NCI-H1930 (cell line): ENCODE measurements at places on chromosomes 1 and 21.

GRCh38 chr21:44868707-44869106 lies 4.8 kb downstream of the PTTG1IP start:
- no peak for DNase-seq

GRCh38 chr1:37437087-37437486 lies 37.3 kb upstream of the ZC3H12A start:
- no peak for DNase-seq

- no peak for DNase-seq
Measured at GRCh38 chr1:9422321-9422720, 116.9 kb upstream of the SLC25A33 start.

DNA sequence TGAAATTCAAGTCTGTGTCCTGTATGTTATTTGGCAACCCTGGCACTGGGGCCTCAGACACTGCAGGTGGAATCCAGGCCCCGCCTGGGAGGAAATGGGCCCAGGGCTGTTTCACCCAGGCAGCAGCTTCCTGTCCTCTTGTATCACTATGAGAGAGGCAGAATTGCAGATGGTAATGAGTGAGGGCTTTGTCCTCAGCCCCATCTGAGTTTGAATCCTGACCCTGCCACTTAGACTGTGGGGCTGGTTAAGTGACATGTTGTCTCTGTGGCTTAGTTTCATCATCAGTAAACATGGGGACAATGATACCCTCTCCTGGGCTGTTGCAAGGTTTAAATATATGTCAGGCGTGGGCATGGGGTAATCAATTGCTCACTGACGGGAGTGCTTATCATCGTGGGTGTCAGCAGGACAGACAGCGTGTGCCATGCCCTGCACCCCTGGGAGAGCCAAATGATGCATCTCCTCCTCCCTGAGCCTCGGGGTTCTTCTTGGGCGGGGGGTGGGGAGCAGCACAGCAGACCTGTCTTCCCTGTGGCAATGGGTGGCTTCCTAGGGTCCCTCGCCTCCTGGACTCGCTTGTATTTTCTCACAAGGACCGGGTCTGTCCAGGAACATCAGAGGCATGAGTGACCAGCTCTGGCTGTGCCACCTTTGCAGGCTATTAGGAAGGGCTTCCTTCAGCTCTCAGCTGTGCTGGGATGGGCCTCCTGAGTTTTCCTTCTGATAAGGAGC lies 42.1 kb downstream of the ARHGEF10L start:
- no peak for DNase-seq

DNA sequence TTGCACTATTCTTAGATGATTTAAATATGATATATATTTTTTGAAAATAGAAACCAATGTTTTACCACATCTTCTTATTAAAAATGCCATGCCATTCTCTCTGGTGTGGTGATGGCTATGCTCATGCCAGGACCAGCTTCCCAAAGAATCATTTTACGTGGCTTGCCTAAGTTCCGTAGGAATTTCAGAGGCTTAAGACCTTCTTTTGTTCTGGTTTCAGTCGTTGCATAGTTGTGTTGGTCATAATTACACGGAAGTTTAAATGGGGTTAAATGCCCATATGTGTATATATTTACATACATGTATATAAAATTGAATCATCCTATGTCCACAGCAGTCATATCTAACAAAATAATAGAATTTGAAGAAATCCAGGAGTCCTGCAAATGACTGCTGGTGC lies 78.7 kb upstream of the PLPPR5 start:
- no peak for DNase-seq

GRCh38 chr1:204670152-204670927 lies 15.2 kb downstream of the LRRN2 start:
- no peak for DNase-seq

DNA sequence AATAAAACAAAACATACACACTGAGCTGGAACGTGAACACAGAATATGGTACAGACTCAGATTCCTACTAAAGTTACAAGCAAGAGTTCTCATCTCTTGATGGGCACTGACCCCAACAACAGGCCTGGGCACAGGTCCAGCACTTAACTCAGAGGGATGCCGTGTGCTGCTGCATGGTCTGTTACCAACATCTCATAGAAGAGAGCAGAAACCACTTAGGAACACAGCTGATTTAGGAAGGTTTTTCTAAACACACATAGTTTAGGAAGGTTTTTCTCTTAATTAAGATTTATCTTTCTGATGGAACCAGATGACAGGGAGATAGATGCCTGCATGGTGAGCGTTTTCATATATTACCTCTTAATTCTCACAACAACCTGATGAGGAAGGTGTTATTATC lies 1.5 kb downstream of the GCLM start:
- DNase-seq, result no peak

- DNase-seq, result no peak
Measured at GRCh38 chr1:231139659-231140654, 21.9 kb upstream of the TRIM67 start.

- no peak for DNase-seq
Measured at GRCh38 chr1:10528066-10529014, 53.6 kb downstream of the PEX14 start.

DNA sequence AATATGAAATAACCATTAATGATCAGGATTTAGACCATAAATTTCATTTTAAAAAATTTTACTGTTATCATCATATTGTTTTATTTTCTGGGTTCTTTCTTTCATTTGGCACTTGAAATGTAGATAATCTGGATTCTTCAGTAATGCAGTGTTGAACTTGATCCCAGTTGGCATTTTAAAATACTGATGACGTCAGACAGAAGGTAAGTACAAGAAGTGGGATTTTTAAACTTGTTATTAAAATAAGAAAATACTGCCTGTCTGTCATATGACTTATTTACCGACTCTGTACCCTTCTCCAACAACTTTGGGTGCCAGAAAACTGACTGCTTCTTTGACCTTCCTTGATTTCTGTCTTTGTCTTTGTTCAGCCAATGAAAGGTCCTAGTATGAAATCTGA lies 415.1 kb upstream of the NEGR1 start:
- no peak for DNase-seq

DNA sequence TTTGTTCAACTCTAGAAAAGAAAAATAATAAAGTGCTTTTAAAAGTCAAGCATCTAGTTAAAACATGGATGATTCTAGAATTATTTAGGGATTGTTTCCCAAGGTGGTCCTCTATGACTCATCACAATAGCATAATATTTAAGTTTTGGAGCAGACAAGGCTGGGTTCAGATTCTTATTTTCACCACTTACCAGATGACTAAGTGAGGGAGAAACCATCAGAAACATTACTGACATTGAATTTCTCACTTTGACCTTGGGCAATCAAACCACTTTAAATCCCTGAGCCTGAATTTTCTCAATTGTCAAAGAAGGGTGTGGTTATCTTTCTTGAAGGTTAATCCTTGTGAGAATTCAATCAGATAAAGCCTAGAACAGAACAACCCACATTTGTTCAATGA lies 102.5 kb upstream of the PTGFR start:
- DNase-seq, result no peak

GRCh38 chr1:185526344-185527307 lies 207.6 kb upstream of the HMCN1 start:
- DNase-seq, result no peak

DNA sequence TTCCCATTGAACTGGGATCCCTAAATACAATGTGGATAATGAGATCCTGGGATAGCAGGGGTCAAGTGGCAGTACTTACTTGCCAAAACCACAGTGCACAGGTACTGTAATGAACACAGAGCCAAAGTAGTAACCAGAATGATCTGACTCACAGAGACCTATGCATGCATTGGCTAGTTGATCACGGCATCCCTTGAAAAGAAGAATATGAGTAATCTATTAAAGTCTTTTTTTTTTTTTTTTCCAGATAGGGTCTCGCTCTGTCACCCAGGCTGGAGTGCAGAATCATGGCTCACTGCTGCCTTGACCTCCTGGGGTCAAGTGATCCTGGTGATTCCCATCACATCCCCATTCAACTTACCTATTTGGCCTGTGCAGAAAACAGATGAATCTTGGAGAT lies 29.4 kb upstream of the EIF4G3 start:
- DNase-seq, result no peak

GRCh38 chr1:221517961-221518360 lies 223.9 kb downstream of the DUSP10 start:
- no peak for DNase-seq

GRCh38 chr1:71364236-71364635 lies 283.4 kb upstream of the ZRANB2 start:
- DNase-seq, result no peak

DNA sequence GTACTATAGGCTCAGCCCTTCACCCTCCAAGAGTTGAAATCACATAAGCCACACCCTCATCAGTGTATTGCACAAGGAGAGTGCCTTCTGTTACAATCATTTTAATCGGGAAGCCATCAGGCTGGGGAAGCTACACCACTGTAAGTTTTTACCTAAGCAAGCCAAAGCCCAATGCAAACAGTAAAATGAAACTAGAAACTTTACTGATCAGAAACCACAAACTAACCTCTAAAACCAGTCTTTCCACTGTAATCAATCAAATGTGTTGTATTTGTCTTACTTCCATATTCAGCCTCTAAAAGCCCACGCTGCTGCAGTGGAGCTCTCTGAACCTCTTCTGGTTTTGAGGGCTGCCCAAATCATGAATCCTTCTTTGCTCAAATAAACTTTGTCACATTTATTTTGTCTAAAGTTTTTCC lies 26.2 kb downstream of the CAPN8 start:
- DNase-seq, result no peak

GRCh38 chr1:190633488-190633887 lies 155.8 kb upstream of the BRINP3 start:
- DNase-seq, result no peak

GRCh38 chr1:199843861-199844260 lies 183.6 kb upstream of the NR5A2 start:
- no peak for DNase-seq

- no peak for DNase-seq
Measured at GRCh38 chr1:25113086-25113485, 119.2 kb downstream of the SYF2 start.

- DNase-seq, result no peak
Measured at GRCh38 chr1:182147136-182147820, 85.8 kb upstream of the ZNF648 start.

- peak; percentile 97 for DNase-seq
Measured at GRCh38 chr1:42340093-42340492, 5.1 kb upstream of the FOXJ3 start.

- no peak for DNase-seq
Measured at GRCh38 chr1:234658138-234658537, 48.2 kb upstream of the IRF2BP2 start.

- no peak for DNase-seq
Measured at GRCh38 chr1:155177192-155177917, 3.7 kb downstream of the TRIM46 start.

DNA sequence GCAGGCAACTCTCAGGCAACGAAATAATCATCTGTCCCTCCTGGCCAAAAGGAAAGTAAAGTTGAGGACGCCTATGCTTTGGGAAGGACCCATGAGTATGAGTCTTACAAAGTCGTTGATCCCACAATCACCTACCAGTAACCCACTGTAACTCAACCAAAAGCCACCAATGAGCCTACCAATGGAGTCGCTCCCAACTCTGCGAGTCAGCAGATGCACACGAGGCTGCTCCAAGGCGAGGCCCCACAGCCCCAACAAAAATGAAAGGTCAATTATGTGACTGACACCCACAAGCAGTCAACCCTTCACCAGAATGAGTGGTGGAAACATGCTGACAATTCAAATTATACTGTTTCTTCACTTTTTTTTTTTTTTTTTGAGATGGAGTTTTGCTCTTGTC lies 12.0 kb downstream of the SETD4 start:
- DNase-seq, result no peak

GRCh38 chr1:208851366-208851765 lies 607.2 kb upstream of the PLXNA2 start:
- DNase-seq, result no peak

DNA sequence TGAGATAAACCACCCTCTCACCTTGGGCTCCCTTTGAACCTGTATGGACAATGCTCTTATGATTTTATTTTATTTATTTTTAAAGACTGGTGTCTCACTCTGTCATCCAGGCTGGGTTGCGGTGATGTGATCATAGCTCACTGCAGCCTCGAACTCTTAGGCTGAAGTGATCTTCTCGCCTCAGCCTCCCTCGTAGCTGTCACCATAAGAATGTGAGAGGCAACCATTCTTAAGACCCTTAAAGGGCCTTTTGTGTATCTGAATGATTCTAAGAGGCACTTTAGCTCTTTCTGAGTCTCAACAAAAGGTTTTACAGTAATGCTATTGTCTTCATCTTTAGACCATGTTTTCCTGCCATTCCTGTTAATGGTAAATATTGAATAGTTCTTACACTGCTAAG lies 67.0 kb downstream of the IVNS1ABP start:
- DNase-seq, result no peak

DNA sequence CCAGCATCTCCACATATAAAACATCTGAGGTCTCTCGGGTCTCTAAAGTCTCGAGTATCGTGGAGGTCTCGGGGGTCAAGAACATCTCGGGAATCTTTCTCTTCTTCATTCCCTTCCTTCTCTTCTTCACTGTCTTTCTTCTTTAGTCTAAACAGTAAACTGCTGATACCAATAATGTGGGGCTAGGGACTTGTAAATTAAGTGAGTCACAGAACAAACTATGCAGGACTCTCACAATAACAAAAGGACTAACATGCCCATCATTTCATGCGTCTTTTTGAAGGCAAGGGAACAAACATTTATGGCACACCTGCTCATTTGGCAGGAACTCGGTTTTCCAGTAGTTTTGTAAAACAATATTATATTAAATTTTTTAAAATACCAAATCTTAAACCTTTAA lies 32.4 kb downstream of the PRPF38A start:
- no peak for DNase-seq

DNA sequence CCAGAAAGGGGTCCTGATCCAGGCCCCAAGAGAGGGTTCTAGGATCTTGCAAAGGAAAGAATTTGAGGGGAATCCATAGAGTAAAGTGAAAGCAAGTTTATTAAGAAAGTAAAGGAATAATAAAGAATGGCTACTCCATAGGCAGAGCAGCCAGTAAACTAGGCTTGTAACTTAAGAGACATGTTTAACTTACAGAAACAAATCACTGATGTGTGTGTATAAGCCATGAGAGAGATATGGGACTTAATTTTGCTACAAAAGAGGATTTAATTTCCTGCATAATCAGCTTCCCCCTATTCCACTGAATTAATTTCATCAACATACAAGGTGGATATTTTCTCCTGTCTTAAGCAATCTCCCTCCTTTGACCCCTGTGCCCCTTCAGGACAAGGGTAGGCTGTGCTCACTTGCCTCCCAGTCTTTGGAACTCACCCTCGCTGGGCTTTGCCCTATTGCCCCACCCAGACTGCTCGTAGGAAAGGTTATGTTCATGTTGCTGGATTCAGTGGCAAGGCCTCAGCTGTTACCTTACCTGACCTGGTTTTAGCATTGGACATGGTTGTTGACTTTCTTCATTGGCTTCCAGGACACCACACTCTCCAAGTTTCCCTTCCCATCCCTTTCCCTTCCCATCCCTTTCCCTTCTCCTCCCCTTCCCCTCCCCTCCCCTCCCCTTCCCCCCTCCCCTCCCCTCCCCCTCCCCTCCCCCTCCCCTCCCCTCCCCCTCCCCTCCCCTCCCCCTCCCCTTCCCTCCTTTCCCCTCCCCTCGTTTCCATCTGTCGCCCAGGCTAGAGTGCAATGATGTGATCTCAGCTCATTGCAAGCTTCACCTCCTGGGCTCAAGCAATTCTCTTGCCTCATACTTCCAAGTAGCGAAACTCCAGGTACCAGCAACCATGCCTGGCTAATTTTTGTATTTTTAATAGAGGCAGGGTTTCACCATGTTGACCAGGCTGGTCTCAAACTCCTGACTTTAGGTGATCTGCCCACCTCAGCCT lies 44.6 kb downstream of the TBCE start:
- DNase-seq, result no peak

GRCh38 chr1:15515022-15515663 lies 8.9 kb downstream of the CASP9 start:
- DNase-seq, result no peak

GRCh38 chr21:14589855-14590563 lies 43.9 kb upstream of the SAMSN1 start:
- no peak for DNase-seq

GRCh38 chr21:35019631-35020032 lies 29.5 kb downstream of the RUNX1 start:
- DNase-seq, result no peak
